ENCODE measurements at places on chromosomes 13 and 19.
A peak's percentile ranks its signal among the peaks of the same experiment; 100 is the strongest.

GRCh38 chr13:48185018-48185417 is 48.0 kb upstream of the ITM2B start:
- no peak for DNase-seq

DNA sequence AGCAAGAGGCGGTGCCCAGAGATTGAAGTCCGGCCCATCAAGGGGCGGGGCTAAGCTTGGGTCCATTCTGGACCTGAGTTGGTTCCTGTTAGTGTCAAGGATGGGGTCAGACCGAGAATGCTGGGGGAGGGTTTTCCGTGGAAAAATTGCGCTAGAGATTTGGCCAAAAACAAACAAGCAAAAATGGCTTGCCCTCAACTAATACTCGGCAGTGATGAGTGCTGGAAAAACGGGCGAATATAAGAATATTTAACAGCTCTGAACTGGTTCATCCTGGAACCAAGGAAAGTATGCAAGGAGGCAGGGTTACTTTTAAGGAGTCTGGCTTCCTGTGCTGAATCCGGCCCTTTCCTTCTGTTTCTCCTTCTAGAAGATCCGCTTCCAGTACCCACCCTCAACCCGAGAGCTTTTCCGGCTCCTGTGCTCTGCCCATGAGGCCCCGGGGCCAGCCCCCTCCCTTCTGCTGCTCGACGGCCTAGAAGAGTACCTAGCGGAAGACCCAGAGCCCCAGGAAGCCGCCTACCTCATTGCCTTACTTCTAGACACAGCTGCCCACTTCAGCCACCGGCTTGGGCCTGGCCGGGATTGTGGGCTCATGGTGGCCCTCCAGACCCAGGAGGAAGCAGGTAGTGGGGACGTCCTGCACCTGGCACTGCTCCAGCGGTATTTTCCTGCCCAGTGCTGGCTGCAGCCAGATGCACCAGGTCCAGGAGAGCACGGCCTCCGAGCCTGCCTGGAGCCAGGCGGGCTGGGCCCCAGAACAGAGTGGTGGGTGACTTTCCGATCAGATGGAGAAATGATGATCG is 880 bp downstream of the SWSAP1 start:
- no peak for DNase-seq

- DNase-seq: no peak
These were observed 2.3 kb upstream of the ZNRF4 start for GRCh38 chr19:5452594-5453565.

GRCh38 chr19:39347332-39348164 is 5.3 kb downstream of the SAMD4B start:
- no peak for DNase-seq

- DNase-seq: no peak
These were observed 9.2 kb upstream of the ASPDH start for GRCh38 chr19:50522881-50523280.

DNA sequence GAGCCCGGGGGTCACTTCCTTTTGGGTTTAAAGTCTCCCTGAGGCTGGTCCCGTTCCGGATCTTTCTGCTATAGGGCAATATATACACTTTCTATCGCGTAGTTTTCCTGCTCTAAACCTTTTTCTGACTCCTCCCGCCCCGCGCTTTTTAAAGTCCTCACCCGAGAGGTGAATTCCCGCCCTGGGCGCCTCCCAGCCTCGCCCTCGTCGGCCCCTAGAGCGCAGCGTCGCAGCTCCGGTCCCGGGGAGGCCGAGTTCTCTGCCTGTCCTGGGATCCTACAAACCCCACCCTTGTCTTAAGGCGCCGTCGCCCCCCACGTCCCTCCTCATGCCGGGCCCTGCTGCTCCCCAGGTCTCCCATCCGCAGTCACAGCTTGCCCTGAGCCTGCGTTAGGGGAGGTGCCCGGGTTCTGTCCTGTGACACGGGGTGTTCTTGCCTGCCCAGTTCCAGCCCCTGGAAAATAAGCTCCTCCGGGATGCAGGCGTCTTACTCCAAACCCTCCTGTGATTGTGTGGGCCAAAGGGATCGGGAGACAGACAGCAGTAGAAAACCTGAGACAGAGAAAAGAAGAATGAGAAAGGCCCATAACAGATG is 491 bp downstream of the ZNF525 start:
- no peak for DNase-seq

DNA sequence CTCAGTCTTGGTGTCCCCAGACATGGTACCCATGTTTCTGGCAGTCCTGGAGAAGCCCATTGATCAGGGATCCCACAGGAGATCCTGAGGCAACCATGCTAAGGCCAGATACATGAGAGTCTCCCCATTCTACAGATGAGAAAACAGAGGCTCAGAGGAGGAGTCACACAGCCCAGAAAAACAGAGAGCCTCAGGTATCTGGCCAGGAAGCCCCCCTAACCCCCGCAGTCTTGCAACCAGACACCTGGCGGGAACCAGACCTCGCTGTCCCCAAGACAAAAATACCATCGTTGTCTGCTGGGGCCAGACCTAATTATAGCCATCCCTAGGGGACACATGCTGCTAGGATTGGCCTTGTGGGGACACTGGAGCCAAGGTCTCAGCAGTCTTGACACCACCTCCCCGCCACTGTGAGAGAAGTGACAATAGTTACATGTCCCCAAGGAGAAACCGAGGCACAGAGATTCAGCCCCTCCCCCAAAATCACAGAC is 1.6 kb upstream of the PDE4C start:
- DNase-seq: no peak

DNA sequence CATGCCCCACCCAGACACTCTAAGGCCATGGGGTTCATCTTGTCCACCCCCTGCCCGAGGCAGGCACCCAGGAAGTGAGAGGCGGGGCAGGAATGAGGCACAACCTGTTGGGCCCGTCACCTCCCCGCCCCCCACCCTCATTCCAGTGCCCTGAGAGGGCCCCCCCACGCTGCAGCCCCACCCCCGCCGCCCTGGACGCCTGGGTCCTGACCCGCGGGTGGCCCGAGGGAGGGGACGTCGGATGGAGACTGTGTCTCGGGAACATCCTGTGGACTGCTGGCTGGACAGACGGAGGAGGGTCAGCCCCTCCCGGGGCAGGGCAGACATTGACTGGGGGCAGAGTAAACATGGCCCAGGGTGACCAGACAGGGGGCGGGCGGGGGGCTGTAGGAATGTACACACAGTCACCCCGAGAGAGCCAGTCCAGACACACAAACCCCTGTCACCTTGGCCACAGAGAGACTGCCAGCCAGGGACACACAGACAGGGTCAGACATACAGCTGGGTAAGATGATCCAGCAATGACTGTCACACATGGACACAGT is 7.4 kb upstream of the JUNB start:
- no peak for DNase-seq

- DNase-seq: peak; percentile 79
These were observed 6.1 kb downstream of the SACS start for GRCh38 chr13:23427342-23427843.

GRCh38 chr19:31570718-31571117 is 221.5 kb upstream of the TSHZ3 start:
- no peak for DNase-seq

- DNase-seq: no peak
These were observed 8.0 kb downstream of the IL17D start for GRCh38 chr13:20711301-20712044.

DNA sequence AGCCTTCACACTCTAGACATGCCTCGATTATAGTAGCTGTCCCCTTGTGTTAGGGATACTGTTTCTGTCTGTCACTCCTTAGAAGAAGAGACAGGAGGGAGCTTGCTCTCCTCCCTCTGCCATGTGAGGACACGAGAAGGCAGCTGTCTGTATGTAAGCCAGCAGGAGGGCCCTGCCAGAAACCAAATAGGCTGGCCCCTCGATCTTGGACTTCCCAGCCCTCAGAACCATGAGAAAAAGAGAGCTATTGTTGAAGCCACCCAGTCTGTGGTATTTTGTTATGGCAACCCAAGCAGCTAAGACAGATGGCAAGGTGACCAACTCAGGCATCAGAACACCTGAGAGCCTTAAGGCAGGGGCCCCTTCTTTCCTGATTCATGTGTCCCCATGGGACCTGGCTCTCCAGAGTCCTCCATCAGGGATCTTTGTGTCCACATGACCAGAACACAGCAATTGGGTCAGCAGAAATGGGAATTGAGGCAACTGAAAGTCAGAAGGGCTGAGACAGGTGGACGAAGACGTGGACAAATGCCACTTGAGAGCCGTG is 65.6 kb upstream of the NPAS1 start:
- DNase-seq: no peak

GRCh38 chr19:12202250-12202649 is 39.4 kb downstream of the ZNF136 start:
- no peak for DNase-seq

DNA sequence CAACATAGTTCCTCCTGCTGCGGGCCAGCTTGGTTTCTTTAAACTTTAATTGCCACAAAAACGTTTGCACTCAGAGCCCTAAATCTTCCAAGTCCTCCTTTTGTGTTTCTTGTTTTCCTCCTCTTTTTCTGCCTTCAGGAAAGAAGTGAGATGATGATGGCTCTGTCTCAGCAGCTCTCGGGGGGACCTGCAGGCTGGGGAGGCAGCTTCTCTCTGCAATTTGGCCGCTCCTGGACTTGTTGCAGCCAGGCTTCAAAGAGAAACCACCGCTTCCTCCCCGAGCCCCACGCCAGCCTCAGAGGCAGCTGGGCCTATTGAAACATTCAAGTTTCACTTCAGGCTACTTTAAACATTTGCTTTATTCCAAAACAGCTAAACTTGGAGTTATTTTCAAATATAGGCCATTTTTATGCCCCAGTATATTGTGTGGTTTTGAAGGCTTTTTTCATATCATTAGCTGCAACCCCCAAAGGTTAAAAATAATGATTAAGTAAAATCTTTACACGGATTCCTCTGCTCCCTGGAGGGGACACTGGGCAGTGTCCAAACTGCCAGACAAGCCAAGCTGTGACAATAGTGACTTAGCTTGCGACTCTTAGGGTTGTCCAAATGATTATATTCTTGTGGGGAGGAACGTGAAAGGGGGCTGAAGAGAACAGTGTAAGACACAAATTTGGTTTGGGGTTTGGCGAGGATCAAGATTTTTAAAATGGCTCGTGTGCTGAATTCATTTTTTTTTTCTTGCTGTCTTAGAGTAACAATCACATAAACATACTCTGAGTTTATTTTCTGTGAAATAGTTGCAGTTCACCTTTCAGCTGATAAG is 330.8 kb downstream of the DLEU7 start:
- no peak for DNase-seq

DNA sequence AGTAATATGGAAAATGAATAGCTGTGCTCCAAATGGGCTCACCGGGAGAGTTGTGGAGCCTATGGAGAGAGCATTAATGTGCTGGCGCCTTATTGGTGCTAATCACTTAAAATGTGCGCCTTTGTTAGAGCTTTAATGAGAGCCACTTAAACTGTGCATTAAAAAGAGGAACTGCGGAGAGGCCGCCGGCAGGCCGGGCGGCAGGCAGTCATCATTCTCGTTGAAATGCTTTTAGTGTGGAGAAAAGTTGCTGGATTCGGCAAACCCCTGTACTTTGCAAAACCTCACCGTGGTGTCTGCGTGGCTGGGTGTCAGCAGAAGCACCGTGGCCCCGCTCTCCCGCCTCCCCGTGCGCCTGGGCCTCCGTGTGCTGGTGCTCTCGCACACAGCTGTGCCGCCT is 105.5 kb downstream of the KDM4B start:
- no peak for DNase-seq

DNA sequence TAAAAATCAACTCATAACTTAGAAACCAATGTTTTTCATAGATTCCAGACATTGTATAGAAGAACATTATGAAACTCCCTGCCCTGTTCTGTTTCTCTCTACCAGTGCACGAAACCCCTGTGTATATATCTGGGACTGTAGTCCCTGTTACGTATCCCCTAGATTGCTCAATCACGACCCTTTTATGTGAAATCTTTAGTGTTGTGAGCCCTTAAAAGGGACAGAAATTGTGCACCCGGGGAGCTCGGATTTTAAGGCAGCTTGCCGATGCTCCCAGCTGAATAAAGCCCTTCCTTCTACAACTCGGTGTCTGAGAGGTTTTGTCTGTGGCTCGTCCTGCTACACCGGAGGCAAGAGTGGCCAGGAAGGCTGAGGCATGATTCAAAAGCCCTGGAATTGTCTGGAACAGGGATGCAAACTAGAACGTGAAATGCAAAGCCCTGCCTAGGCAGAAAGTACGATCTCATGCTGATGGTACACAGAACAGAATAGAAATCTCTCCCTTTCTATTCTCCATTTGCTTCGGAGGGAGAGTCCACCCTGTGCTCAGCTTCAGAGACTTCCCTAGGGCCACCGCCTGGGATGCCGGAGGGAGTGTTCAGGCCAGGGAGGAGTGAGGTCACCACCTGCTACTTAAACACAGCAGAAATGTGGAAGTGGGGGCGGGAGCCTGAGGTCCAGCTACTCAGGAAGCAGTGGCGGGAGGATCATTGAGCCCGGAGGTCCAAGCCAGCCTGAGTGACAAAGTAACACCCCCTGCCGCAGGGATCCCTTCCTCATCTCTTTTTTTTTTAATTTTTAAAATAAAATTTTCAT is 758 bp upstream of the ZNF888 start:
- DNase-seq: no peak

- DNase-seq: no peak
These were observed 23.1 kb downstream of the LYL1 start for GRCh38 chr19:13079542-13079986.

DNA sequence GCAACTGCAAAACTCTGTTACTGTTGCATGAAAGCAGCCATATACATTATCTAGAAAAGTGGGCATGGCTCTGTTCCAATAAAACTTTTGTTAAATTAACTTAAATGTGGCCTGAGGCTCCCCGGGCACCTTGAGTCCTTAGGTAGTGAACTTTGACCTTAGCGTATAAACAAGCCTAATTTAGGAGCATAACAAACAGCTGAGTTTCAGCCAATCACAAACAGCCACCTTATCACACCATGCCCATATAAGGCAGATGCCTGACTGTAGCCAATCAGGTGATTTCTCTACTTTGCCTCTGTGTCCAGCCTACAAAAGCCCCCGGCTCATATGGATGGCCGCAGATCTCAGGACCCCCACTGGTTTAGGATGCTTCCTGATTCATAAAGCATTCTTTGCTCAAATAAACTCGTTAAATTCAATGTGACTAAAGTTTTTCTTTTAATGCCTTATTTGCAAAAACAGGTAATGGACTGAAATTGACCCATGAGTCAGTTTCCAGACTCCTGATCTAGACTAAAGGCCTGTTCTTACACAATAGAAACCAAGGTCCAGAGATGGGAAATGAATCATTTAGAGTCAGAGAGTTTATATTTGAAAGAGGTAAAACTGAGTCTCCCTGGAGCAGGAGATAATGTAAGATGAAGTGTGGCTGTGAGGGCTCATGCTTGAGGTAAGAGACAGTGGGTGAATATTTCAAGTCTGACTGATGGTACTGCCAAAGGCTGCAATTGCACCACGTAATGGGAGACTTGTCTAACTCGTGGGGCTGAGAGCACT is 130.2 kb downstream of the FGF9 start:
- DNase-seq: no peak

- DNase-seq: no peak
These were observed 7.0 kb downstream of the CUL4A start for GRCh38 chr13:113216254-113217048.

All from AG04449 (cell line).